ENCODE measurements at places on chromosomes 12 and 14. TPM values are rescaled to one million over a fixed set of nuclear protein-coding genes. Genes with fewer than 3 reads are reported as not detected.

DNA sequence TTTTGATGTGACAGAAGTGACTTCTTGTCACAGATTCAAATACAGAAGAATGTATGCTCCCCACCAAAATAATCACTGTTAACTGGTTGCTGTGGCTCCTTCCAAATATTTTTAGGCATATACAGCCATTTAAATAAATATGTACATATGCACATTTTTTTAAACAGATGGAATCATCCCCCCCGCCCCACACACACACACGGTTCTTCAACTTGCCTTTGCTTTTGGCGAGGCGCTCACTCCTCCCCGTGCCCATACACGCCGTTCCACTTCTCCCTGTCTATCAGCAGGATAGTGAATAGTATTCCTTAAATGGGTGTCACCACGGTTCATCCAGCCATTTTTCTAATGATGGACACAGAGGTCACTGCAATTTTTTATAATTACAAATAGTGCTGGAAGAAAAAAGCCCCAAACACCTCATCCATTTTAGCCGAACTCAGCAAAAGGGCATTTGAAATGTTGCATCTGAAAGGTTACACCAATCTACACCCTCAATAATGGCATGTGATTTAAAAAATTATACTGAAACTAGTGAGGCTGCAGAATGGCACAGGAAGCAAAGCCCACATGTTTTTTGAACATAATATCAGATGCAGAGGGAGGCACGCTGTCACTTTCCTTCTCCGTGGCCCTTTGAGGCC is 39.2 kb upstream of the MEG3 start:
- no peak overlapping the region for H3K4me3 ChIP-seq
- no peaks in the 10 kb centered on the region for H3K27me3 ChIP-seq
- DNase-seq = no peak
- no peaks in the 10 kb centered on the region for H3K4me1 ChIP-seq
- no peaks in the 10 kb centered on the region for H3K36me3 ChIP-seq

DNA sequence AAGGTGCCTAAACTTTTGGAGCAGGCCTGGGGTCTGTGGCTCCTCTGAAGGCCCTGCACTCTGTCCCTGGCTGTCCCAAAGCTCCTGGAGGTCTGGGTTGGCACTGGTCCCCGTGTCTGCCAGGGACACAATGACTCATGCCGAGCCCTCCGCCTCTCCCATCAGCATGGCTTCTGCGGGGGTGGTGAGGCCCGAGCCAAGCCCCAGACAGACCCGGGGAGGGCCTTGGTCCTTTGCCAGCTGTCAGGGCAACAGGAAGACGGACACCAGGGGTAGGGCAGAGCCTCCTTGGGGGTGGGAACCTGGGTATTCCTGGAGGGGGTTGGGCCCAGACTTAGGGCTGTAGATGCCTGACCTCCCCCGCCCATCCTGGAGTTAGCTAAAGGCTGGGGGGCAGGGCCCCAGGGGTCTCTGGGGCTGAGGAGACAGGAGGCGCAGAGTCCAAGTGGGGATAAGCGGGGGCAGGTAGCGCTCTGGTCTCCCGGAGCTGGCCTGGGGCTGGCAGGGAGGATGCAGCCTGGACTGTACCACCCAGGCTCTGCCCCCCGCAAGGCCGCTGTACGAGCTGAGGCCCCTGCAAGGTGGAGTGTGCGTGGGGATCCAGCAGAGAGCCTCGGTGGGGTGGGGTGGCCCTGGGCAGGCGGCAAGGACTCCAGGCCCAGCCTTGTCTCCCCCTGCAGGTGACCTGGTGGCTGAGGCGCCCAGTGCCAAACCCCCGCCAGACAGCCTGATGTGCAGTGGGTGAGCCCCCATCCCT is 16.4 kb upstream of the PUS1 start:
- peaks cover 69% of the 10 kb centered on the region for H3K36me3 ChIP-seq
- H3K4me3 ChIP-seq = no peak overlapping the region
- DNase-seq = peak; percentile 96
- H3K27ac ChIP-seq = peak overlapping the region; percentile 74
- no peaks in the 10 kb centered on the region for H3K27me3 ChIP-seq
- H3K4me1 ChIP-seq = peaks cover 19% of the 10 kb centered on the region

DNA sequence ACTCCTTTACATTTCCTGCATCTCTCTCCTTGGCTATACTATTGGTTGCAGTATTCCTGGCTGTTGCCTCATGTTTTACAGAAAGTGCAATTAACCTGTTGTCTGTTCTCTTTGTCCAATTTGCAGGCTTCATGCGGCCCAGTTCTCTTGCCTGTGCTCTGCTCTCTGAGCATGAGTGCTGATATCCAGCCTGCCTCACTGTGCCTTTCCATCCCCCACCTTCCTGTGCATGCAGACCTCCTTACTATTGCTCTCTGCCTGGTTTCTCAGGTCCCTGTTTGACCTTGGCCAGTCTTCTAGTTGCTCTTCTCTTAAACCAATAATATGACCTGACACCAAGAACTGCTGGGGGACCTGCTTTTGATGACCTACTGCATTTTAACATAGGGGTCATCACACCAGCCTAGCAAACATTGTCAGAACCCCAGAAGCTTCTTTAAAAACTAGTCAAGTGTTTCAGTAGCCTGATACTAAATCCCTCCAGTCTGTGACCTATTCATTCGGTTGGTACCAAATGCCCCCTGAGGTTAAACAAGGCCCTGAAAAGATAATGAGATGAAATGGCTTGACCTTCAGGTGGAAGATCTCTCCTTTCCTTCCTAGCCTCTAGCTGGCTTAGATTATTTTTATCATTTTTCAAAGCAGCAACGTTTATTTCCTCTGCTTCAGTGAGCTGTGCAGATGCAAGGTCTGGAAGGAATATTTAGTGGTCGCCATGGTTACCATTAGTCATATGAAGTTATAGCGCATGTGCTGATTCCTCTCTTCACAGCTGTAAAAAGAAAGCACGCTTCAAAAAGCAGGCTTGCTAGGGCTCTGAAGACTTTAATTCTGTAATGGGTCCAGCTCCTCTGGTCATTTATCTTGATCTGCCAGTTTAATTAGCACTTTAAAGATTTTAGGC is 216.5 kb downstream of the PHLDA1 start:
- H3K27me3 ChIP-seq = no peaks in the 10 kb centered on the region
- no peak for DNase-seq
- no peaks in the 10 kb centered on the region for H3K4me1 ChIP-seq
- H3K36me3 ChIP-seq = no peaks in the 10 kb centered on the region

KLRB1 gene
- 0.49 TPM for total RNA-seq

DNA sequence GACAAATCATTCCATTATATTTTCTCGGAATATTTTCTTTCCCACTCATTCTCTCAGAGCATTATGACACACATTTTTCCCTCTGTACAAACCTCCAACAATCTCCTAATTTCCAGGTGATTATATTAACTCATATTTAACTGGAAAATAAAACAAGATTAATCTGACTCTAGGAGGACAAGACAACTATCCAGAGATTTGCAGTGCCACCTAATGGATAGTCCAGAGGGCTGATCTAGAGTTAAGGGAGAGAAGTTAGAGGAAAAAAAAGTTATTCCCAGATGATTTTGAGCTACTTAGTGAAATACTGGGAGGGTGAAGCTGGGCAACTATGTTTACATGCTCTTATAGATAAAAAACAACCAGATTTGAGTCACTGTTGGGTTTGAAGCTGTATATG is 161.7 kb downstream of the ALX1 start:
- no peak for DNase-seq
- H3K4me1 ChIP-seq = no peaks in the 10 kb centered on the region
- H3K27me3 ChIP-seq = no peaks in the 10 kb centered on the region
- no peak overlapping the region for H3K4me3 ChIP-seq

DNA sequence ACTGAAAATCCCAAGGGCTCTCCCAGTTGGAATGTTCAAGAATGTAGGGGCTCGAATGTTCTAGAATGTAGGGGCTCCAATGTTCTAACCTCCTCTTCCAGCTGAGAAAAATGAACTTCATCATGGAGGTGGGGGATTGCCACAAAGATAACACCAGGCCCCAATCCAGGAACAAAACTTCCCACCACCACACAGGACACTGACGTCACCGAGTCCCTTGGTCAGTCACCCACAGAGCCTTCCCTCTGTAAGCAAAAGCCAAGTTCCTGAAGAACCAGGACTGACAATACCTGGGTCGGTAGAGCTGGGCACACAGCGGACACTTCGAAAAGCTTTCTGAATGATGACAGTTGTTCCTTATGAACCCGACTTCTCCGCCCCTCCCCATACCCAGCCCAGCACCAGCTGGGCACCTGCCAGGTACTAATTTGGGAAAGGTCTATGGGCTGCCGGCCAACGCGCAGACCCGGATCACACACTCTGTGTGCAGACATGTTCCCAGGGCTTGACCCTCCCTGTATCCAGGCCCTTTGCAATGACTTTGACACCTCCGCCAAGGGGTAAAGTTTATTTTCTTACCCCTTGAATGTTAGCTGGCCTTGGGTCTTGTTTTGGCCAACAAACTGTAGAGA is 18.9 kb downstream of the ITPK1 start:
- H3K4me3 ChIP-seq = no peak overlapping the region
- H3K27ac ChIP-seq = no peak overlapping the region
- H3K27me3 ChIP-seq = no peaks in the 10 kb centered on the region
- no peak for DNase-seq
